ENCODE measurements at places on chromosomes 3 and 15. TPM values are rescaled to one million over a fixed set of nuclear protein-coding genes. Genes with fewer than 3 reads are reported as not detected.

ATP2B2 gene
- not detected for total RNA-seq

CSPG5 gene
- total RNA-seq, result under 0.01 TPM

GOLGA6L7 gene
- total RNA-seq, result not detected

WHAMM gene
- total RNA-seq, result 5.6 TPM
